ENCODE measurements at places on chromosomes 7 and 10.

DNA sequence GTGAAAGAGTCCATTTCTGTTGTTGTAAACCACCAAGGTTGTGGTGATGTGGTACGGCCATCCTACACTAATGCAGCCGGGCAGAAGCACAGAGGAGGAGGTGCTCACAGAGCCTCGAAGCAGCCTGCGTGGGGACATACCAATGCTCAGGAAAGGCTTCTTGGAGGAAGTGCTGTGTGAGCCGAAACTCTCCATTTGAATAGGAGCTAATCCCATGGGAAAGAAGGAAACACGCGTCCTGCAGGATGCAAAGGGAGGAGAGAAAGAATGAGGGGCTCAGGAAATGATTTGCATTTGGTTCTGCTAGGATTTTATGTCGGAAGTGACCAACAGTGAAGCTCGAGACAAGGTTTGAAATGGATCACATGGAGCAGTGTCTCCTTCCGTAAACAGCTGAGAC lies 477.9 kb upstream of the ANKRD30A start:
- DNase-seq, result no peak

DNA sequence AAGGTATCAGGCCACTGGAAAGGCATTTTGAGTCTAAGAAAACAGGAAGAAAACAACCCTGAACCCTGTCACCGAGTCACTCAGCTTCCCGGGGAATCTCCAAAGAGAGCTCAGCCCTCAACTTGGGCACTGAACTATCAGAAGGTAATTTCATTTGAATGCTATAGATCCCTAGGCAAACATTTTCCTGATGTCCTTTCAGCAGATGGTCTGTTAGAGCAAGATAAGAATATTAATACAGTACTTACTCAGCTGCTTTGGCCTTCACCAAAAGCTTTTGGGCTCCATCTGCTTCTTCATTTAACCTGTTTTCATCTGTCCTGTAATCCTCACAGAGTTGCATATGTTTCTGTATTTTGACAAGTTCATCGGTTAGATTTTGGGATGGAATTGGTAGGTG lies 34.2 kb upstream of the LAMB1 start:
- no peak for DNase-seq

GRCh38 chr7:84677117-84677732 lies 482.6 kb upstream of the SEMA3A start:
- DNase-seq, result no peak

DNA sequence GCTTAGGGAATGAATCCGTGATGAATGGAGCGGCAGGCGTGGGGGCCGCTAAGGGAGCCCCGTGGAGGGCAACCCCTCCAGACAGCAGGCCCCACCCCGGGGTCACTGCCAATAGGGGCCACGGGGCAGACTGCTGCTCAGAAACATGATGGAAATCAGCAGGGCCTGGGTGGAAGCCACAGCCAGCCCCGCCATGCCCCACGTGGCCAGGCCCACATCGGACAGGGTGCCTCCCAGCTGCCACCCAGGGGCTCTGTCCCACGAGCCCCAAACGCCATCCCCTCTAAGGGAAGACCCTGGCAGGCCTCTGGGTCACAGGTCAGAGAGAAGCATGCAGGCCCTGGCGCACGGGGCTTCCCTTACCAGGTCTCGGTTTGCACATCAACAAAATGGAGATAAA lies 28.4 kb downstream of the TNRC18 start:
- DNase-seq, result no peak

DNA sequence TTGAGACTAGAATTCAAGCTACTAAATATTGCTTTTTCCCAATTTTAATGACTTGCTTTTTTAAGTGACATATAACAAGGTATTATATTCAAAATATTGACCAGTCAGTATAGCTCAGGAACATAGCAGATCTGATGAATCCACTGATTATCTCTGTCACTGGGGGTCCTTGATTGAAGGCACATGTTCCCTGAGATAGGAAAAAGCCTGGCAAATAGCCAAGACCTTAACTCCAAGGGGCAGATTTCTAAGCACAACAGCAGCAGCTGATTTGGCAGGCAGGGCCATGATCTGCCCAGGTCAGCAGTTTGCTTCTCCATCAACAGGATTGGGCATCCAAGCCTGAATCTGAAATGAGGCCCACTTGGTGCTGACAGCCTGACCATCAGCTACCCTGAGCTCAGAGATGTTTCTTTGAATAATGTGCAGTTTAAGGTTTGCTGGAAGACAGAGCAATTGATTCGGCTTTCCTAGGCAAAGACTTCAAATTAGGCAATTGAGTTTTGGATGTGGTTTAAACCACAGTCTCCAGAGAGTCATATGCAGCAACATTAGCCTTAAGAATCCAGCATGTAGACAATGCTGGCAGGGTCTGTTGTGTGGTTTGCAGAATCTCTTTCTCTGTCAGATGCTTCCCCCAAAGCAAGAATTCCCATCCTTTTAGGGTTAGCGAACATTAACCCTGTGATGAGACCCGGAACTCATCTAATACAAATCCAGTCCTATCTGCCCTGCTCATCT lies 352.6 kb downstream of the ADRA2A start:
- no peak for DNase-seq

DNA sequence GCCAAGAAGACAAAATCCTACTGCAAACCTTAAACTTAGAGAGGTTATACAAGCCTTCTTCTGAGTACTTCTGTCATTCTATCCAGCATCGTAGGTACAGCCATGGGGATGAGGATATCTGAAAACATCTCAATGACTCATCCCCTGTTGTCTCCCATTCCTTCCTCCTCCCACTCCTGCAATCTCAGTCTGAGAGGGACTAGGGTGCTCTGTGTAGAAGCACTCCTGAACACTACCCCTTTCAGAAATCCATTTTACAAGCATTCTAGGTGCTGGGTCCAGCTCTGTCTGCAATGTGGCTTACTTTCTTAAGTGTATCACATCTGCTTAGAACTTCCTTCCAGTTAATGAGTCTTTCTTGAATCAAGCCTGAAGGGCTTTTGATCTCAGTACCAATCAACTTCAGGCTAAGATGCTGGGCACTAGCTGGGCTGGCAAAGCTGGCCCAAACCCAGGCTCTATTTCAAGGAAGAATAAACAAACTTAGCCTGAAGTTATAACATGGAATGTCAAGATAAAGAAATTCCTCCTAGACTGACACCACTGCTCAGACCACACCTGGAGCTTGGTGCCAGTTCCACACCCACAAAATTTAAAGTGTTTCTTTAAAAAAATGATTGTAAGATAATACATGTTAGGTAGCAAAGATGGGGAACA lies 270.3 kb upstream of the AOAH start:
- no peak for DNase-seq

DNA sequence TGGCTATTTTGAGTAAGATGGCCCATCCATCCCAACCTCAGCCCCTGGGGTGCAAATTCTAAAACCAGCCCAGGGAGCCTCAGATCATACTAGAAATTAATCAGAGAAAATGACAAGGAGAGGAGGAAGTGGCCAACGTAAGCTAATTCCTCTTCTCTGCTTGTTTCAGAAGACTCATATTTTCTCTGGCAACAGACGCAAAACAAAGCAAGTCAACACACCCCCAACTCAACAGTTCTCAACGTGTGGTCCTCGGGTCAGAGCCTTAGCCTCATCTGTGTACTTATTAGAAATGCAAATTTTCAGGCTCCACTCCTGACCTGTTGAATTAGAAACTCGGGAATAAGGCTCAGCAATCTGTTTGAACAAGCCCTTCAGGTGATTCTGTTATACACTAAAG lies 413.9 kb upstream of the AUTS2 start:
- DNase-seq, result no peak

GRCh38 chr7:14321947-14322346 lies 332.5 kb upstream of the ETV1 start:
- DNase-seq, result no peak

DNA sequence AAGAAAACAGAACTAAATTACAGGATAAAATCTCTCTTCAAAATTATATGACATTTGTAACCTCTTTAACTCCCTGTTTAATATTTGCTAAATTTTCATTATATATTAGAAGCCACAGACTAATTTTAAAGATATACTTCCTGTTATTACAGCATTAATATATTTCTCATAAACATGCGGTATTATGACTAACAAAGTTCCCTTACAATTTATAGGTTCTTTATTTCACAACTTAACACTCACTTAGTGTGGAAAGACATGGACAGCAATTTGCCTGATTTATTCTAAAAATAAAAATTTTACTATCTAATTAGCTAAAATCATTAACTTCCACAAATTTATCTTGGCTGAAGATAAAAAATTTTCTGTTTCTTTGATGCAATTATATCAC lies 29.0 kb downstream of the CTNNA3 start:
- DNase-seq, result no peak

DNA sequence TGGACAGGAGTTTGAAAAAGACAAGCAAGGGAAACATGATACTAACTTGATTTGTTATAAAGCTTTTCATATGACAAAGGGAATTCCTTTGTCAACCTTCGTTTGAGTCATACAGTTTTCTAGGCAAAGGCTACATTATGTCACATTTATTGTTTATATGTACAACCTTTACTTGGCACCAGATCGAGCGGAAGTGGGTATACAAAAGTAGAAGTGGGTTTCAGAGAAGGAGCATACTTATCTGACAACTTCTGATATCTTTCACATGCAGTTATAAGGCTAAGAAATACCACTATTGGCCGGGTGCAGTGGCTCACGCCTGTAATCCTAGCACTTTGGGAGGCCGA lies 11.0 kb downstream of the STMP1 start:
- DNase-seq, result no peak

- DNase-seq, result no peak
These were observed 479.5 kb downstream of the ZWINT start for GRCh38 chr10:55881588-55881987.

DNA sequence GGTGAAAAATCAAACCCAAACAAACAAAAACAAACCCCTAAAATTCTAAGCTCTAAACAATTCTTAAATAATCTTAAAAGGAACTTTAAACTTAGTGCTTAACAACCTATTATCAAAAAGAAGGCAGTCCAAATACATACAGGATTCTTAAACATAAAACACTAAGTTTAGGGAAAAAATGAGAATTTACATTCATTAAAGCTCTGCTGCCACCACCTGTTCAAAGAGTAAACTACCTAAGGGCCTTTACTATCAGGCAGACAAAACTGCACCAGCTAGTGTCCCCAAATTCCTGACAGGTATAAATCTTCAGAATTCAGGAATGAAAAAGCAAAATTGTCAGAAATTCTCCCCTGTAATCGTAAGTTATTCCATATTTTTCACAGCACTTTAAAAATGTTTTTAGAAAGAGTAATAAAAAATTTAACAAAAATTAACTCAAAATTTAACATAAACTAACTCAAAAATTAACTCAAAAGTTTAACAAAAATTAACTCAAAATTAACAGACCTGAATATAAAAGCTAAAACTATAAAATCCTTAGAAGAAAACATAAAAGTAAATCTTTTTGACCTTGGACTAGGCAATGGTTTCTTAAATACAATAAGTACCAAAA lies 55.1 kb downstream of the PDZD8 start:
- DNase-seq, result no peak

DNA sequence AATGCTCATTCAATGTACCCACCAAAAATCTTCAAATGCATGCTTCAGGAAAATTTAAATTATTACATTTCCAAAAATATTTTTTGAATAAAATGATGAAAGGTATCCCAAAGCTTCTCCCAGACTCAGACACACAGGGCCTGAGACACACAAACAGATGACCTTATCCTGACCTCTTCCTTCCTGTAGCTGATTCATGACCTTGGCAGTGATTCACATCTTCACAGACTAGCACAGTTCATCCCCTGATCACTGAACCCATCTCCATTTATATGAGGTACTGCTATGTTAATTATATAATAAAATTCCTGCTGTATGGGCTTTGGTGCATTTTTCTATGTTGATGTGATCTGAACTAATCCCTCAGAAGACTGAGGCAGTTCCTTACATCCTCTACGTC lies 265.0 kb upstream of the GLI3 start:
- DNase-seq, result no peak

DNA sequence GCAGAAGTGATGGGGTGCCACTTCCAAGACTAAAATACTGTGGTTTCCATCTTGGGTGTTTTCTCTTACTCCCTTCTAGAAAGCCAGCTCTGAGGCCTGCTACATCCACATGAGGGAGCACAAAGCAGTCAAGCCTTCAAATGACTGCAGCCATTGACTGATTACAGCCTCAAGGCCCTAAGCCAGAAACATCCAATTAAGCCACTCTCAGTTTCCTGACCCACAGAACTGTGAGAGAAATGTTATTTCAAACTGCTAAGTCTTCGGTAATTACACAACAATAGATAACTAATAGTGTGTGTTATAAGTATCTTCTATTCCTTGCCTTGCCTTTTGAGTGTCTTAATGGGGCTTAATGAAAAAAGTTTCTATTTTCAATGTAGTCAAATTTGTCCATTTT lies 24.8 kb downstream of the BRAF start:
- DNase-seq, result no peak

- no peak for DNase-seq
These were observed 1.9 kb upstream of the ANKRD7 start for GRCh38 chr7:118222591-118222990.

GRCh38 chr7:24119852-24120251 lies 164.1 kb upstream of the NPY start:
- DNase-seq, result no peak

DNA sequence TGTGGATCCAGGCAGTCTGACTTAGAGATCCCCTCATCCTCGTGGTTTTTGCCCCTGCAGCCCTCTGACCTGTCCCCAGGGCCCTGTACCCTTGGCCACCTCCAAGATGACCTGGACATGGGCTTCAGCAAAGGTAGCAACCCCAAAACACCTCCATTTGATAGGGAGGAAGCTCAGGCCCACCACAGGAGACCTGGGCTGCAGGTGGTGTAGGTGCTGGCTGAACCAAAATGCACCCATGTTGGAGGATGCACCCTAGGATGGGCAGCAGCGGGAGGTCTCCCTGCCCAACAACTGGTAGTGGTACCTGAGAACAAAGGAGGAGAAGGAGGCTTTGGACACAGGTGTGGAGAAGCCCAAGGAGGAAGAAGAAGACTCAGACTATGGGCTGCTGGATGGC lies 188.7 kb downstream of the ZNF716 start:
- DNase-seq, result no peak

- DNase-seq, result no peak
These were observed 10.2 kb downstream of the PKD2L1 start for GRCh38 chr10:100319707-100320402.

GRCh38 chr7:37540917-37541316 lies 92.3 kb upstream of the ELMO1 start:
- no peak for DNase-seq

- no peak for DNase-seq
These were observed 466.1 kb downstream of the PTPRN2 start for GRCh38 chr7:158121441-158122045.

GRCh38 chr10:44696496-44696895 lies 214.6 kb upstream of the TMEM72 start:
- DNase-seq, result no peak

DNA sequence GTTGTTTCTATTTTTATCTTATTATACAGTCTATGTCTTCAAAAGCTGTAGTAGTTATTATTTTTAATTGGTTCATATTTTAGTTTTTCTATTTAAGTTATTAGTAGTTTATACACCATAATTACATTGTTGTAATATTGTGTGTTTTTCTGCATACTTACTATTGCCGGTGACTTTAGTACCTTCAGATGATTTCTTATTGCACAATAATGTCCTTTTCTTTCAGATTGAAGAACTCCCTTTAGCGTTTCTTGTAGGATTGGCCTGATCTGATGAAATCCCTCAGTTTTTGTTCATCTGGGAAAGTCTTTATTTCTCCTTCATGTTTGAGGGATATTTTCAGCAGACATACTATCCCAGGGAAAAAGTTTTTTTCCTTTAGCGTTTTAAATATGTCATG lies 74.3 kb upstream of the CREB5 start:
- no peak for DNase-seq

Data from esophagus squamous epithelium (tissue), 5 donors.